Bone marrow (tissue), 2 donors: ENCODE measurements at places on chromosomes 13 and 19.
A peak's percentile ranks its signal among the peaks of the same experiment; 100 is the strongest.

DNA sequence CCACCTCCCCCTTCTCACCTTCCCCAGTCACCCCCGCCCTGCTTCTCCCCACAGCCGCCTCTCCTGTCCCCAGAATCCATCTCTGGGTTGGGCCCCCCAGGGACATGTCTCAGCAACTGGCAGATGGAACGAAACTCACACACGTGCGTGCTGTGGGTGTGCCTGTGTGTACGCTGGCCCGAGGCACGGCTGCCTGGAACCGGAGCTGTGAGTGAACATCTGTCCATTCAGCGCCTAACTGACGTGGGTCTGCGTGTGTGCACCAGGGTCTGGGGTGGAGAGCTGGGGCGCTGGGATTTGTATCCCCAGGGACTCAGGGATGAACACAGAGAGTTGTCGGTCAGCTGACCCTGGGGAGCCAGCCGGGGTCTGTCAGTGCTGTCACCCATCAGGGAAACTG lies 752 bp upstream of the HAS1 start:
- no peak for DNase-seq

GRCh38 chr19:28642787-28643683 lies 569.9 kb downstream of the UQCRFS1 start:
- no peak for DNase-seq

DNA sequence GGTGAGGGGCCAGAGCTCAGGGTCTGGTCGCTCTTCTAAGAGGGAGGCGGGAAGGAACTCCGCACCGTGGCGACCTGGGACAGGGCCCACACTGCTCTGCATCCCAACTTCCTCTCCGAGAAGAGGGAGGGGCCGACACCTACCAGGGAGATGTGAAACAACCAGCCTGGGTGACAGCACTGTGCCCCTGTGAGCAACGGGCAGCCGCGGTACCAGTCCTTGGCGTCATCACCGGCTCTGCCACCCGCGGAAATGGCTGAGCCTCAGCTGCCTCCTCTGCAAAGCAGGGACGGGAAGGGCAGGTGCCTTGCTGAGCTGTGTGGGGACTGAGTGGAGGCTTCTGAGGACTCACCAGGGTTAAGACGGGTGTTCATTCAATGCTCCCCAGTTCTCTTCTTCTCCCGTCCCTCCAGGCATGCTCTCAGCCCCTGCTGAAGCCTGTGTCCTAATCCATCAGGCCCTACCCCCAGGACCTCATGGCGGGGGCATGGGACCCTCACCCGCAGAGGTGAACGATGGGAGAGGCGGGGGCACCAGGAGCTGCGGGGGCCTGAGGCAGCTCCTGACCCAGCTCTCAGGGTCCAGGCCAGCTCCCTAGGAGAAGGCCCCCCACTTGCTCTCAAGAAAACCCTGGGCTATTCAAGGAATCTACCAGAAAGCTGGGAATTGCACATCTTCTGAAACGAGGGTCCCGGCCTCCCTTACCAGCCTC lies 9.3 kb downstream of the ZNF787 start:
- peak; percentile 16 for DNase-seq

DNA sequence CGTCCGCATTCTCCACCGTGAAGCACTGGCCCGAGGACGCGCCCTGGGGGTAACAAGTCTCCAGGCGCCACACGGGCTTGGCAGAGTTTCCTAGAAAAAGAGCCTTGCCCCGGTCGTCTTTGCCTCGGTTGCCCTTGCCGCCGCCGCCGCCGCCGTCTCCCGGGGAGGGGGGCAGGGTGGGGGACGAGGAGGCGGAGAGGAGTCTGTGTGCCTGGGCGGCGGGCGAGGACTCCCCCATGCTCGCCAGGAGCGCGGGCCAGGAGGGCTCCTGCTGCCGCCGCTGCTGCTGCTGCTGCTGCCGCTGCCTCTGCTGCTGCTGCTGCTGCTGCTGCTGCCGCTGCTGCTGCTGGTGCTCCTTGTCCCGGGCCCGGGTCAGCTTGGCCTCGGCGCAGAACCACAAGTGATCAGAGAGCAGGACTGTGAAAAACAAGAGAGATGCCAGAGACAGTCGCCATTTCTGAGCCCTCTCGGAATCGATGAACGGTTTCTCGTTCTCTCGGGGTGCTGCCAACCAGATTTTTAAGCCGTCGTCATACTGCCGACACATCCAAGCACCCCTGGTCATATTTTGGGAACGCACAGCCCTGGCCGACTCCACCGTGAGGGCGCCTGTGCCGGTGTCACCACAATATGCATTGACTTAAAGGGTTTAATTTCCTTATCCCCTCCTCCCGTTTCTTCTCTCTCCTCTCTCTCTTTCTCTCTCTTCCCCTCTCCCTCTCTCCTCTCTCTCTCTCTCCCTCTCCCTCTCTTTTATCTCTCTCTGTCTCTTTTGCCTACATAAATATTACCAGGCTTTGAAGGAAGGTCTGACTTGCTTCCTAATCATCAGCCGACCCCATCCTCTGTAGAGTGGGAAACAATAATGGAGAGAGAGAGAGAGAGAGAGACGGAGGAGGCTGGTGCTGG lies 349.1 kb downstream of the LIG4 start:
- DNase-seq, result no peak

DNA sequence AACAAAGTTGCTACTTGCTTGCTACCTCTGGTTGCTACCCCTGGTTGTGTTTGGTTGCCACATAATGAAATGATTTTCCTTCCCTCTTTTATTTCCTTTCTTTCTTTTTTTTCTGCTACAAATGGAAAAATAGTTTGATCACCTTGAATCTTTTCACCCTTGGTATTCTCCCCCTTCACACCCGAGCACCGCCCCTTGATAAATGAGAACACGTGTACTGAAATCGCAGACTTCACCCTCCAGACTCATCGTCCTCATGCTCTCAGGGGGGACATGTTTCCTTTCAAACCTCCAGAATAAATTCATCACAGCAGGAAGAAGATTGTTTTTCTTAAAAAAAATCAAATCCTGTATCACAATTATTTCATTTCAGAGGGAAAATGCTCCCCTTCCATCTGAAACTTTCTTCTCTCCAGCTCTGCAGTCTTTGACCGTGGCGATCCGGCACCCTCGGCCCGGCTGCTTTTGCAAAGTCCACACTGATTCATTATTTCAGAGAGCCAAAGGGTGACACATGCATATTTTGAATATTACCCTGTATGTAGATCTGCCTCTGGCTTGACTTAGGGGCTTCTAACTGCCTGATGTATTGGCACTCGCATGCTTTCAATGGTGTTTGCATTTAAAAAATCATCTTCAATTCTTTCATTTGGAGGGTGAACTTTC lies 222.6 kb upstream of the MAB21L1 start:
- DNase-seq, result no peak

- no peak for DNase-seq
Measured at GRCh38 chr19:50497022-50497405, 14.0 kb downstream of the JOSD2 start.
